H4 (cell line): ENCODE measurements at places on chromosomes 11 and 22. TPM values are rescaled to one million over a fixed set of nuclear protein-coding genes. Genes with fewer than 3 reads are reported as not detected.

- no peak for DNase-seq
Measured at GRCh38 chr11:46240861-46241260, 36.6 kb upstream of the CREB3L1 start.

GRCh38 chr22:47139790-47140119 is 377.3 kb downstream of the TBC1D22A start:
- no peak for DNase-seq

DNA sequence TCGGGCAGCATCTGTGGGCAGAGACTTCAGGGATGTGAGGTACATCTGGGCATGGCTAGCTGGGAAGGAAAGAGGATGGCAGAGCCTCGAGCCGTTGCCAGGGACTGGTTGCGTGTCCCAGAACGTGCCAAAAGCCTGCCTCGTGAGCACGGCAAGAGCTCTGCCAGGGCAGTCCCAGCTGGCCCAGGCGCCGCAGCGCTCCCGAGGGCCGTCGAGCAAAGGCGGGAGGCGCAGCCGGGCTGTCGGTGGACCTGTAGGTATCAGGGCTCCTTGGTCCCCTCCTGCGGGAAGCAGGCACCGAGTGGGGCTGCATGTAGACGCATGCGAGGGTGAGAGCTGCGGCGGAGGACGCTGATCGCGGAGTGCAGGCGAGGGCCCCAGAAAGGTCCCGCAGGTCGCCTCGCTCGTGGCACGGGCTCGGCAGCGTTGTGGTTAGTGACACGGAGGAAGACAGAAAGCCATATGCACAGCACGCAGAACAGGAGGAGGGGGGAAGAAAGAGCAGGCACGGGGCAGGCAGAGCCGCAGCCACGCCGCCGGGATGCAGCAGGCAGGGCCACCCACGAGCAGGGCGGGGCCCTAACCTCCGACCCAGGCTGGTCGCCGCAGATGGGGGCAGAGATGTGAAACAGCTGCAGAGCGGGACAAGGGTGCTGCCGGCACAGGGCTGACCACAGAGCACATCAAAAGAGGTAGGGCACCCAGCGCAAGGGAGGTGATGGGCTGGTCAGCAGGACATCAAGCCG is 18.0 kb downstream of the LSP1 start:
- no peak for DNase-seq

- no peak for DNase-seq
Measured at GRCh38 chr11:30666817-30667216, 80.7 kb upstream of the MPPED2 start.

GRCh38 chr11:112156956-112157766 is 6.7 kb downstream of the IL18 start:
- peak; percentile 99 for DNase-seq

OR4D5 gene
- total RNA-seq = not detected in 2 replicates

GRCh38 chr22:23580576-23581259 is 628 bp upstream of the IGLL1 start:
- DNase-seq = no peak
